Endothelial cell of umbilical vein (primary cell): ENCODE measurements at places on chromosomes 5 and 9.
A peak's percentile ranks its signal among the peaks of the same experiment; 100 is the strongest.

DNA sequence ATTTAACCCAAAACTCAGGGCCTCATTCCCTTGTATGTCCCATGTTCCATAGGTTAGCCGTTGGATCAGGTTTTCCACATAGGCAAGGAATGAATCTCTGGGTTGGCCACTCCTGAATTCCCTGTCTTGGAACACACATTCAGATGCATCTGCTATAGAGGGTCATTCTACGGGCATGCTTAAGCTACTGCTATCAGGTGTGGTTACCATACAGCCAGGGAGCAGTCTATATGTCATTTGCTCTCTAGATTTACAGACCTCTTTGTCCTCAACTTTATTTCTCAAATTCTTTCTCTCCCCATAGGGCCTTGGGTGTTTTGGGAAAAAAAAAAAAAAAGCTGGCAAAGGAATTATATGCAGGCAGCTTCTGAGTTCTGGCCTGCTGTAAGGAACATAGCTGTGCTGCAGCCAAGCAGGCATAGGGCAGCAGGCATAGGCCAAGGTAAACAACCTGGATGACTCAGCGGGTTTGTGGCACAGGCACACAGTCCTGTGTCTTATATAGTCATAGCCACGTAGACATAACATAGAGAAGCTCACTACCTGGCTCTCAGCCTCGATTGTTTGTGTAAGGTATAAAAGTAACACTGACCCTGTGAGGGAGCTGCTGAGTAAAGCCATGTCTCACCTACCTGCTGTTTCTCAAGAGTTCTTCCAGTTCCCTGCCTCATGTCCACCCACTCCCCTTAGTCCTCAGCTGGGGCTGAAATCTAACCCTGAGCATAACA lies 141.5 kb downstream of the OSTF1 start:
- DNase-seq, result peak; percentile 21

- DNase-seq, result no peak
Observed at GRCh38 chr9:68626526-68626925, 78.5 kb upstream of the PIP5K1B start.

DNA sequence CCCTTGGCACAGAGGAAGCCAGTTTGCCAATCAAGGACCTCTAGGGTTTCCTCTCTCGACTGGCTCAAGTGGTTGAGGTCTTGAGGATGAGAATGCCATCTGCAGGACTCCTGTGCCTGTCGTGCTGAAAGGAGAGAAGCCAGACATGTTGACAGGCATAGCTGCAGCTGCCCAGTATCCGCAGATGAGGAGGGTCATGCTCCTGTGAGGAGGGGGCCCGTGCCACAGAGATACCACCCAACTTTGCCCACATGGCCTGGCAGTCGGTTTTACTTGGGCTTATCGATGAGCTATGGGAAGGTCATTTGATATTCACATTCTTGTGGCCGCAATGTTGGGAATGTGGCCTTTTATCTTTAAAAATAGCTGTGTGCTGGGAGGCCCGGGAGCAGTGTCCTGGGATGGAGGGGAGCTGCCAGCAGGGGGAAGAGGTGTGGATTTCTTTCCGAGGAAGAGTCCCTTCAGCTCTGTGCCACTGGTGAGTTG lies 17.4 kb downstream of the FRMPD1 start:
- no peak for DNase-seq

GRCh38 chr5:125316915-125317535 lies 570.6 kb upstream of the ZNF608 start:
- DNase-seq, result no peak

GRCh38 chr9:84975926-84976325 lies 306.4 kb downstream of the NTRK2 start:
- no peak for DNase-seq

DNA sequence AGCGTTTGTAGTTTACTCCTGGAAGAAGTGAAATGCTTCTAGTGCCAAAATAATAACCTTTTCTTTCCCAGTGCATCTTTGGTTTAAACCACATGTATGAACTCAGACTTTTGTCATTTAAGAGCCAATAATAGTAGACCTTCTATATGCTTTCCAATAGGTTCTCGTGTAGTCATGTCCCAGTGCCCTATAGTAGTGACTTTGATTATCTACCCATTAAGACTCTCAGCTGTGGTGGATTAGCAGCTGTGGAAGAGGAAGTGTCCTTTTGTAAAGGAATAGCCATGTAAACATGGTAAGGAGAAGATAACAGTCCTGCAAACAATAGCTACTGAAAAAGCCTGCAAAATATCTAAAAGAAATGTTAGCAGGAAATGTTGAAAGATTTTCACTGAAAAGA lies 765.3 kb downstream of the MTRR start:
- no peak for DNase-seq

- no peak for DNase-seq
Observed at GRCh38 chr5:1522601-1523479, 920 bp downstream of the LPCAT1 start.

DNA sequence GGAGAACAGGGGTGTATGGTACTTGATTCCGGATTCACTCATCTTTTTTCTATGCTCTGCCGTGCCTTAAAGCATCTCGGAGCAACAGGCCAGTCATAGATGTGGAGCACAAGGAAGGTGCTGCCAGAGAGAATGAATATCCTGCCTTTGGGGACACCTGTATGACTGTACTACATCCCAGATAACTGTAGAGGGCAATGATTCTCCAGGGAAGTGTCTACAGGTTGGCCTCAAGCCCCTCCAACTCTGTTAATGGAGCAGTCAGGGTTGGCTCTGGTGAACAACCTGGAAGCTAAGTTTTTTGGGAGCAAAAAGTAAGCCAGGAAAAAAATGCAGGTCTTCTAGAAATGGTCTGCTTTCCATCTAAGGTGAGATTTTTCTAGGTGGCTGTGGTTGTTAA lies 71.0 kb downstream of the NREP start:
- DNase-seq, result no peak
